Activated naive CD8-positive, alpha-beta T cell treated with anti-CD3 and anti-CD28 coated beads, Interleukin-2, amount 50 U/mL, for 24 hours (primary cell): ENCODE measurements at places on chromosomes 1 and 21.

GRCh38 chr1:13600762-13601453, 17.3 kb downstream of the PDPN start:
- DNase-seq, result no peak

DNA sequence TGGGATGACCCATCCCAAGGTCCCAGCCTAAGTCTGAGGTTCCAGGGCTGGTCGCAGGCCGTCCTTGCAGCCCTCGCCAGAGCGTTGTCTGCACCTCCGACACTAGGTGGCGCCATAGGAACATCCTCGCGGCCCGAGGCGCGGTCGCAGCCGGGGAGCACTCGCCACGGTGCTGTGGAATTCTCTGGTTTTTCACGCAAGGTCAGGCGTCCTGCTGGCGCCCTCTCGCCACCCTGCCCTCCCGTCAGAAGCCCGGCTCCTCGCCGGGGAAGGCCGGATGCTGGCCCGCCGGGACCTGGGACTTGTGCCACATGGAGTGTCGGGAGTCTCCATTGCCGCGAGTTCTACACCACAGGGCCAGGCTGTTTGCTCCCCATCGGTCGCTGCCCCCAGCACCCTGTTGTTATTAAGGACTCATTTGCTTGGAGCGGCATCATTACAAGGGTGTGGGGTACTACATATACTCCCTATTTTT, 196.8 kb upstream of the LMO4 start:
- DNase-seq, result peak; percentile 82

DNA sequence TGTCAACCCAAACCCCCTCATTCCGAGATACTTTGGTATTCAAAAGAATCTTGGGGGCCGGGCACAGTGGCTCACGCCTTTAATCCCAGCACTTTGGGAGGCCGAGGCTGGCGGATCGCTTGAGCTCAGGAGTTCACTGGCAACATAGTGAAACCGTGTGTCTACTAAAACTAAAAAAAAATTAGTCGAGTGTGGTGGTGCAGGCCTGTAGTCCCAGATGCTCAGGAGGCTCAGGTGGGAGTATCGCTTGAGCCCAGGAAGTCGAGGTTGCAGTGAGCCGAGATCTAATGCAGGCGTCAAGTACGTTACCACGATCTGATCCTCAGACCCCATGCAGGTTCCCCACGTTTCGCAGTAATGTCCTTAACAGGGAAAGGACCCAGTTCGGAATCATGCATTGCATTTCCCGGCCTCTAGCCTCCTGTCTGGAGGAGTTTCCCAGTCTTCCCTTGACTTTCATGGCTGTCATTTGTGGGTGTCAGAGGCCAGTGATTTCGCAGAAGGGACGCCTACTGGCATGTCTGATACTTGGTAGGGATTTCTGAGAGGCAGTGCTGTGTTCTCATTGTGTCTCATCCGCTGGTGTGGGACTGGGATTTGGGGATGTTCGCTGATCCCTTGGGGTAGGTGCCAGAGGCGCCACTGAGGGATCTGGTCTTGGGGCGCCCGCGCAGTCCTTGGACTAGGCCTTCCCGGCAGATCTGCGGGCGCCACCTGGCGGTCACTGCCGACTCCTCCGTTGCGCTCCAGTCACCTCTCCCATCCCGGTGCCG, 39.3 kb upstream of the HMGN1 start:
- DNase-seq, result peak; percentile 96

GRCh38 chr1:85628791-85629531, 48.4 kb downstream of the CCN1 start:
- DNase-seq, result no peak

DNA sequence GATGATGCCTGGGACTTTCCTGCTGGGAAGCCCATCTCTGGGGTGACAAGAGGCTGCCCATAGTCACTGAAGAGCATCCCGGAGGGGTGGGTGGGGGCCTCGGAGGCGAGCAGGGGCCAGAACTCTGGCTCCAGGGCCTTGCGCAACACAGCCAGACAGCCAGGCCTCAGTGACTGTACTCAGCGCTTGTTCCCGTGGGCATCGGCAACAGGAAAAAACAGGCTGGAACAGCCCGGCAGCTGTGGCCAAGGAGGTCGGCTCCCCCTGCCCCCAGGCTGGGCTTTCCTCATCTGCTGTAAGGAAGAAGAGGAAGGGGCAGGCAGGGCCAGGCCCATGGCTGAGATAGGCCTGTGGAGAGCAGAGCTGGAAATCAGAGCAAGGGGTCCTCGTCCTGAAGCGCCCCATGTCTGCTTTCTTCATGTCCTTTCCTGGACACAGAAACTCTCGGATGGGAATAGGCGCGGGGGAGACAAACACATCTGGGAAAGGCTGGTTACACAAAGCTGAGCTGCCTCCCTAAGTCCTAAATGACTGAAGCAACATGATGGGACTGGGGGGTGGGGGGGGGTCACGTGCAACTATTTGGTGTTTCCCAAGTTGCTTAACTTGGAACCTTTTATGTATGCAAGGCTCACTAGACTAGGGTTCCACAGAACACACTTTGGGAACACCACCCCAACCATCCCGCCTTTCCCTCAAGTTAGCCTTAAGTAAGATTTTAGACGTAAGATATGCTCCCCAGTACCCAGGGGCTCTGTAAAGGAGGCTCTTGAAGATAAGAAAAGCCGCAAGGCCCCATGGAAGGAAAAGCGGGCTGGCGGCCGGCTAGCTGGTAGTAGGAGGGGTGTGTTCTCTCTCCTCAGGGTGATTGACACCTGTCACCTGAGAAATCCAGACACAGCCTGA, 30.7 kb downstream of the HSPG2 start:
- DNase-seq, result no peak

- DNase-seq, result no peak
Measured at GRCh38 chr1:156379420-156380165, 10.6 kb downstream of the RHBG start.

- peak; percentile 81 for DNase-seq
Measured at GRCh38 chr1:201254625-201255478, 28.5 kb upstream of the PKP1 start.

GRCh38 chr1:152182944-152183361, 23.9 kb upstream of the RPTN start:
- no peak for DNase-seq
